Activated T-helper 2 cell treated with anti-CD3 and anti-CD28 coated beads, Interferon-gamma antibody, Interleukin-2, Interleukin-4, amounts not matched to agents 10 μg/mL and 5 μg/mL and 100 μg/mL, durations not matched to agents 14 hours and 24 hours and 36 hours (primary cell): ENCODE measurements at places on chromosomes 1 and 21.

DNA sequence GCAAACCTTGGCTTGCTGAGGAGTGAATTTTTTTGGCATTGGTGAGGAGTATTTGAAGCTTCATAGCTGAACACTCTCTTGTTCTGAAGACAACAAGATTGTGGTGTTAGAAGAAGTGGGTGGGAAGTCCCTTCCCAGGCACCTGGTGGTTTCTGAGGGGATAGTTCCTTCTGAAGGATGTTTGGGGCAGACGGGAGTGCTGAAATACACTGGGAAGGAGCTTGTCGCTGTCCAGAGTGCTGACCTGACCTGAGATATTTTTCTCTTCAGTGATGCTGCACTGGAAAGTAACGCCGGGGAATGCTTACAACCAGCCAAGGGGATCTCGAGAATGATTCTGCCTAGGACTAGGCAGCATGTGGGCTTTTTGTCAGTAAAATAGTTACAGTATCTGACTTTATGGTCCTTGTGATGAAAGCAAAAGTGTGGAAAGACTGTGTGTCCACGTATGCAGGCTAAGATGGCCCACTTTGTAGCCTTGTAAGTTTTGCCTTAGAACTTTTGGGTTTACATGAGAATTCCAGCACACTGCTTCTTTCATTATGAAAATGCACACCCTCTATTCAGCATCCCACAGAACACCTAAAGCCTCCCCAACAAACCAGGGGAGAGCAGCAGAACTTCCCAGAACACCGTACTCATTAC, 33.1 kb upstream of the NFASC start:
- no peak overlapping the region for H3K4me3 ChIP-seq
- no peaks in the 10 kb centered on the region for H3K36me3 ChIP-seq
- peak; percentile 11 for DNase-seq
- no peak overlapping the region for H3K27ac ChIP-seq

- H3K27ac ChIP-seq, result no peak overlapping the region
- no peak overlapping the region for H3K4me3 ChIP-seq
- H3K4me1 ChIP-seq, result no peaks in the 10 kb centered on the region
- no peak for DNase-seq
- H3K27me3 ChIP-seq, result no peaks in the 10 kb centered on the region
Observed at GRCh38 chr1:73813236-73813635, 384.7 kb downstream of the LRRIQ3 start.

GRCh38 chr1:172827301-172827700, 168.4 kb downstream of the FASLG start:
- H3K4me1 ChIP-seq, result peaks cover 3% of the 10 kb centered on the region
- H3K27me3 ChIP-seq, result peaks cover 41% of the 10 kb centered on the region
- no peak overlapping the region for H3K27ac ChIP-seq
- no peaks in the 10 kb centered on the region for H3K36me3 ChIP-seq

- H3K27ac ChIP-seq, result no peak overlapping the region
- no peaks in the 10 kb centered on the region for H3K36me3 ChIP-seq
- H3K4me1 ChIP-seq, result peaks cover 5% of the 10 kb centered on the region
- no peak overlapping the region for H3K4me3 ChIP-seq
- peaks cover 75% of the 10 kb centered on the region for H3K27me3 ChIP-seq
- DNase-seq, result no peak
Observed at GRCh38 chr1:170670802-170671628, 7.1 kb downstream of the PRRX1 start.

- no peaks in the 10 kb centered on the region for H3K4me1 ChIP-seq
- no peaks in the 10 kb centered on the region for H3K36me3 ChIP-seq
- H3K4me3 ChIP-seq, result no peak overlapping the region
- H3K27ac ChIP-seq, result no peak overlapping the region
- no peak for DNase-seq
Observed at GRCh38 chr1:188476606-188477005, 1647.9 kb downstream of the PLA2G4A start.

DNA sequence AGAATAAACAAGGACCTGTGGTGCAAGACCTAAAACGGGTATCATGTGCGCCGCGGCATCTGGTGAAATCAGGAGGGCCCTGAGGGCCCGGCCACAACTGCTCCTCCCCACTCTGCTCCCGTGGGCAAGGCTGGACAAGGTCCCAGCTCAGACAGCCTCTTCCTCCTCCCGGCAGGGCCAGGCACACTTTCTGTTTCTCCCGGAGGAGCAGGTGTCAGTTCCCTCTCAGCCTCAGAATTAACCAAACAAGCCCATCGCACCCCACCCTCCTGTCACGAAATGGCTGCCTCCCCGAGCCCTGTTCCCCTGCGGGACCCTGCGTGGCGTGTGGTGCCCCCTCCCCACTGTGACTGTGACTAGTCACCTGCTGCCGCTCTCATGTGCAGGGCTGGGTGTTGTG, 15.2 kb downstream of the PTTG1IP start:
- no peak overlapping the region for H3K4me3 ChIP-seq
- H3K27me3 ChIP-seq, result no peaks in the 10 kb centered on the region
- H3K27ac ChIP-seq, result no peak overlapping the region

- peaks cover 22% of the 10 kb centered on the region for H3K36me3 ChIP-seq
- peak overlapping the region; percentile 54 for H3K4me3 ChIP-seq
- peaks cover 28% of the 10 kb centered on the region for H3K4me1 ChIP-seq
- no peak for DNase-seq
Observed at GRCh38 chr1:9537863-9538668, 1.2 kb upstream of the SLC25A33 start.

- no peak overlapping the region for H3K27ac ChIP-seq
- H3K4me3 ChIP-seq, result no peak overlapping the region
- H3K27me3 ChIP-seq, result peaks cover 26% of the 10 kb centered on the region
- no peaks in the 10 kb centered on the region for H3K36me3 ChIP-seq
- no peak for DNase-seq
- peaks cover 31% of the 10 kb centered on the region for H3K4me1 ChIP-seq
Observed at GRCh38 chr1:25707280-25708016, 90.9 kb downstream of the MAN1C1 start.

- no peaks in the 10 kb centered on the region for H3K27me3 ChIP-seq
- no peaks in the 10 kb centered on the region for H3K4me1 ChIP-seq
- DNase-seq, result no peak
- no peak overlapping the region for H3K27ac ChIP-seq
- no peak overlapping the region for H3K4me3 ChIP-seq
Observed at GRCh38 chr1:240468656-240469055, 143.3 kb downstream of the GREM2 start.

DNA sequence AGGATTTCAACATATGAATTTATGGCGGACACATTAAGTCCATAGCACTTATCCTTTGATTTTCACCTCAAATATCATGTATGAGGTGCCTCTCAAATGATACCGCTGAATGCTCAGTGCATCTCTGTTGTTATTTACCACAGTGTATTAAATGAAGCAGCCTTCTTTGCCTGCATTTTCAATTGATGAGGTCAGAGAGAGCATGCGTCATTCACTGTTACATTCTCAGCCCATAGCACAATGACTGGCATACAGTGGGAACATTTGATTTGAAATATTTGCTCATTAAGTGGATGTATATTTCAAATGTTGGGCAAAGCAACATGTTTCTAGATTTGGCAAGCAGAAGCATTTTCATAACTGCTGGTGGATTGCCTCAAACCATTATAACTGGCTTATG, 45.7 kb downstream of the LRRC7 start:
- no peak for DNase-seq
- no peaks in the 10 kb centered on the region for H3K36me3 ChIP-seq
- no peak overlapping the region for H3K4me3 ChIP-seq
- no peaks in the 10 kb centered on the region for H3K27me3 ChIP-seq
- H3K27ac ChIP-seq, result no peak overlapping the region
- no peaks in the 10 kb centered on the region for H3K4me1 ChIP-seq

DNA sequence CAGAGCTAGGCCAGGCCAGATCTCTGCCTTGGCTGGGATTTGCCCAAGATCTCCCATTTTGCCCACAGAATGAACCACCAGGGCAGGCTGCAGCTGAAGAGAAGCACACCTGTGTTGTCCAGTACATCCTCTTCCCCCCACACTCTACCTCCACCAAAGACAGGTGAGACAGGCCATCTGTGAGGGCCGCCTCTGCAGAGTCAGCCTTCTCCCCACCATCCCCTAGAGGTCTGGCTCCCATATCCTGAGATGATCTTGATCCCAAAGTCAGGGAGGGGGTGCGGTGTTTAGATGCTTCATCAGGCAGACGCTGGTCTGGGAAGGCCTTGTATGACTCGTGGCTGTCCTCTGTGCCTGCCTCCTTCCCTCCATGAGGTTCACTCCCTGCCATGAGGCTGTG, 28.7 kb downstream of the HYI start:
- no peak overlapping the region for H3K27ac ChIP-seq
- H3K27me3 ChIP-seq, result no peaks in the 10 kb centered on the region
- H3K4me1 ChIP-seq, result peaks cover 2% of the 10 kb centered on the region
- H3K4me3 ChIP-seq, result no peak overlapping the region

DNA sequence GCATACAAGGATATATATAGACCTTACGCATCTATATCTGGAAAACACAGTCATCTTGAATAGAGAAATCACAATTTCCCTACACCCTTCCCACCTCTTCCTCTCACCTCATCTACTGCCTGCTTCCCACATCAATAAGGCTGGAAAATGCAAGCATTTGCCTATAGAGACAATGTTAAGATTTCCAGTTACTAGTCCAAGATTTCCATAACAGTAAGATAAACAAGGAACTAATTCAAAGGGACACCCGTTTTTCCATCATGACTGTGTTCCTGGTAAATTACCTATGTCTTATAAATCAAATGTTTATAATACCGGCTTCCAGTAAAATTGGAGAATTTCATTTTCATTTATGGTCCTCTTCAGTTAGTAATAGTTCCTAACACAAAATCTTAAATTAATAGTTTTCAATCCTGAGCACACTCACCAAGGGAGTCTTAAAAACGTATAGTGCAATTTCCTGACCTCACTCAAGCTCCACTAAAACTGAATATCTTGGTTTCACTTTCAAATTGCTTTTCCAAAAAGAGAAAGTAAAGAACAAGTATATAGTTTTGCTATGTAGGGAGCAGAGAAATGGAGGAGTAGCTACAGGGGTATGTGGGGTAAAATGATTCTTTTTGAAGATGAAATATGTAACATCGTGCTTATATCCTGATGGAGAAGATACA, 398.7 kb downstream of the PLPP3 start:
- H3K4me1 ChIP-seq, result no peaks in the 10 kb centered on the region
- no peaks in the 10 kb centered on the region for H3K36me3 ChIP-seq
- no peak for DNase-seq
- H3K4me3 ChIP-seq, result no peak overlapping the region

- peaks cover 2% of the 10 kb centered on the region for H3K36me3 ChIP-seq
- peaks cover 89% of the 10 kb centered on the region for H3K27me3 ChIP-seq
- no peak overlapping the region for H3K4me3 ChIP-seq
- no peak for DNase-seq
- peaks cover 4% of the 10 kb centered on the region for H3K4me1 ChIP-seq
Observed at GRCh38 chr1:18641005-18641941, 10.6 kb downstream of the PAX7 start.

DNA sequence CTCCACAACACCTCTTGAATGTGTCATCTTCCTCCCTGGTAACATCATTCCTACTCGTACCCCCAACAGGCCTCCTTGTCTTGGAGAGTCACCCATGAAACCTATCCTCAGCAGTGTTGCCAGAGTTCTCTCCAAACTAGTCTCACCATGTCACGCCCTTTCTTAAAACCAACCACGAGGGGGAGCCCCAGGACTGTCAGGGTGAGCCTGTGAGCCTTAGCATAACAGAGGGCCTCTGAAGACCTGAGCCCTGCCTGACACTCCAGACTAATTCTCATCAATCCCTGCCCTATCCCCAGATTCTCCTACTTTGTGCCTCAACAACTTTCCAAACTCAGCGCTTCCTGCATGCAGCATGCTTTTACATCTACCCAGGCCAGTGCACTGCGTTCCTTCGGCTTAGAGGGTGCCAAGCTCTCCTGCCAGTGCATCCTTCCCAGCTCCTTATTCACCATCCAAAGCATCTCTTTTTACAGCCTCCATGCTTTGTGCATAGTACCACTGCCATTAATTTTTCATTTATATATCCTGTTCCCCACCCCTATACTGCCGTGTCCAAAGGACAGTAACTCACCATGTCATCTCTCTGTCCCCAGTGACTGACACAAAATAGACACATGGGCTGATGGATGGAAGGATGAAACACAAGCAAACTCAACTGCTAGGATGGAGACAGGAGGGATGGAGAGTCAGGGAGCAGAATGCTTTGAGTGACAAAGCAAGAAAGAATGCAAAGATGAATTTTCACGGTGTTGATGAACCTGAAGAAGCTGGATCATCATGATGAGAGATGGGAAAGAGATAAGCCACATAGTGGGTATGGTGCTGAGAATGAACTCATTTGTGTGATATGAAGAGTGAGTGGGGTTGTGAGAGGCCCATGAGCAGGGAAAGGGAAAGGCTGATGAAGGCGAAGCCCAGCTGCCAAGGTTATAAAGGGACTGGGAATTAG, 34.0 kb downstream of the ZNF697 start:
- peaks cover 17% of the 10 kb centered on the region for H3K4me1 ChIP-seq
- no peak overlapping the region for H3K4me3 ChIP-seq
- DNase-seq, result peak; percentile 70
- peaks cover 2% of the 10 kb centered on the region for H3K27me3 ChIP-seq

DNA sequence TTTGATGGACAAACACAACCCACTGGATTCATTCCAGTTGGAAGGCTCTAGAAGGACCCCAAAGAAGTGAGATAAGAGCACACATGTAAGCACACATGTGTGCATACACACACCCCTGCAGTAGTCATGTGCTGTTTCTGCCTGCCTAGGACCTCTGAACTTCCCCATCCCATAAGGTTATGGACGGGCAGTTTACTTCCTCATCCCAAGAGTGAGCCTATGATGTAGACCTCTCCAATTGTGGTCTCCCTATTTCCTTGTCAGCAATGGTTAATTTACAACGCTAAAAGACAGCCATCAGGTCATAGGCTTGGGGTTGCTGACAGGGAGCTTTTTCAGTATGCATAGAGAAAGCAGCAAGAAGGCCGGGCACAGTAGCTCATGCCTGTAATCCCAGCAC, 15.4 kb upstream of the ADAR start:
- H3K27ac ChIP-seq, result peak overlapping the region; percentile 10
- H3K36me3 ChIP-seq, result peaks cover 51% of the 10 kb centered on the region
- DNase-seq, result no peak
- no peaks in the 10 kb centered on the region for H3K27me3 ChIP-seq

- peaks cover 1% of the 10 kb centered on the region for H3K27me3 ChIP-seq
- H3K4me1 ChIP-seq, result no peaks in the 10 kb centered on the region
- DNase-seq, result no peak
- H3K4me3 ChIP-seq, result no peak overlapping the region
- H3K27ac ChIP-seq, result no peak overlapping the region
Observed at GRCh38 chr1:60033066-60033465, 40.5 kb downstream of the C1orf87 start.

GRCh38 chr1:18572022-18572880, 58.4 kb upstream of the PAX7 start:
- H3K27me3 ChIP-seq, result no peaks in the 10 kb centered on the region
- no peaks in the 10 kb centered on the region for H3K4me1 ChIP-seq
- DNase-seq, result no peak
- H3K4me3 ChIP-seq, result no peak overlapping the region
- no peaks in the 10 kb centered on the region for H3K36me3 ChIP-seq

DNA sequence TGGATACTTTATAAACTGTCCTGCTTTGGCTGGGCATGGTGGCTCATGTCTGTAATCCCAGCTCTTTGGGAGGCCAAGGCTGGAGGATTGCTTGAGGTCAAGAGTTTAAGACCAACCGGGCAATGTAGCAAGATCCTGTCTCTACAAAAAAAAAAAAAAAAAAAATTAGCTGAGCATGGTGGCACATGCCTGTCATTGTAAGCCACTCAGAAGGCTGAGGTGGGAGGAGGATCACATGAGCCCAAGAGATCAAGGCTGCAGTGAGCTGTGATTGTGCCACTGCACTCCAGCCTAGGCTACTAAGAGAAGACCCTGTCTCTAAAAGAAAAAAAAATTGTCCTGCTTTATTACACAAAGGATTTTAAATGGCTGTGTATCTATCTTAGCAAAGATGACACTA, 95.2 kb downstream of the LBR start:
- H3K4me1 ChIP-seq, result no peaks in the 10 kb centered on the region
- H3K36me3 ChIP-seq, result no peaks in the 10 kb centered on the region
- no peak for DNase-seq
- H3K27me3 ChIP-seq, result peaks cover 10% of the 10 kb centered on the region
